ENCODE measurements at places on chromosomes 1 and 21. TPM values are rescaled to one million over a fixed set of nuclear protein-coding genes. Genes with fewer than 3 reads are reported as not detected.

Gene LIN9
- 23.2 TPM for total RNA-seq

Gene DHRS3
- 13.0 TPM for total RNA-seq

Gene PGLYRP3
- not detected for total RNA-seq

Gene CACYBP
- 182 TPM for total RNA-seq

All from frontal cortex (tissue), 4 donors.